ENCODE measurements at places on chromosomes 5 and 9.

- no peak for DNase-seq
Observed at GRCh38 chr5:117504305-117504704, 929.7 kb upstream of the SEMA6A start.

- DNase-seq: no peak
Observed at GRCh38 chr9:135567311-135567710, 5.8 kb downstream of the PAEP start.

GRCh38 chr9:105510024-105510423 is 47.9 kb upstream of the FKTN start:
- no peak for DNase-seq

DNA sequence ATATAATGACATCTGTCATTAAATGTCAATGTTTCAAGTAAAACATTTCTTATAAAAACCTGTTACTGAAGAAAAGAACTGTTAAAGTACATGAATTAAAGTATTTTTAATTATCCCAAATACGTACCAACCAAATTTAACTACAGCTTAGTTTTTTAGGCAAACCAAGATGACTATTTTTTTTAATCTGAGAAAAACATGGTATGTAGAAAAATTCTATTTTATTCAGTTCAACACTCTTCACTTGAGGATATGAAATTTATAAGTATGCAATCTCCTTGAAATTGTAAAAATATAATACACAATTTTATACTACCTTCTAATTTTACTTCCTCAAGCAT is 75.3 kb upstream of the IFNE start:
- no peak for DNase-seq

DNA sequence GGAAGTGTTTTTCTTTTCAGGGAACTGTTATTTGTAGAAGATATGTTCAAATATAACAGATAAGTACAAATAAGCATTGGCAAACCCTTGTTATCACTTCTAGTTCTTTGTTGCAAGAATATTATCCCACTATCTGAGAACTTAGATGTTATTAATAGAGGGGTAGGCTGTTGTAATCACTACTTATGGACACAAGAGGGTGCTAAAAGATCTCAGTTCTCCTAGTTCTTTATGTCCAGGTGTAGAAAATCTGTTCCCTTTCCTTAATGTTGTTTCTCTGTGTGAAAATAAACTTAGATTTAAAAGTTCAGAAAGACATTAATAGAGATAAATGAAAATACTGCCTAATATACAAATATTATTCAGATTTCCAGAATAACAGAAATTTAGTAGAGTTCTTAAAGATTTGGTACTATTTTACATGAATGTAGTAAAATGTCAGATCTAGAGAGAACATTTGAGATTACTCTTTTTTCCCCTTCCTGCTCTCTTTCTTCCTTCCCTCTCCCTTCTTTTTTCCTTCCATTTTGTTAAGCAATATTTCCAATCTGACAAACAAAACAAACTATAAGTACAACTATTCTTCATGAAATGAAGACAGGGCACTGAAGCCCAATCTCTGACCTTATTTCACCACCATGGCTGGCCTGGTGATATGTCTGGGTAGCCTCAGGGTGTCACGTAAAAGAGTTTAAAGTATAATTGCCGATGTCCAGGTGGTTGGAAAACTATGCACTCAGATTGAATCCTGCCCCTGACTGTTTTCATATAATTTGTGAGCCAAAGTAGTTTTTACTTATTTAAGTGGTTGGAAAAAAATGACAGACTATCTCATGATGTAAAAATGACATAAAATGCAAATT is 43.6 kb upstream of the C5orf46 start:
- no peak for DNase-seq

- DNase-seq: no peak
Observed at GRCh38 chr5:179802207-179802883, 4.3 kb downstream of the MGAT4B start.

- DNase-seq: no peak
Observed at GRCh38 chr9:79617395-79617794, 45.6 kb downstream of the TLE4 start.

DNA sequence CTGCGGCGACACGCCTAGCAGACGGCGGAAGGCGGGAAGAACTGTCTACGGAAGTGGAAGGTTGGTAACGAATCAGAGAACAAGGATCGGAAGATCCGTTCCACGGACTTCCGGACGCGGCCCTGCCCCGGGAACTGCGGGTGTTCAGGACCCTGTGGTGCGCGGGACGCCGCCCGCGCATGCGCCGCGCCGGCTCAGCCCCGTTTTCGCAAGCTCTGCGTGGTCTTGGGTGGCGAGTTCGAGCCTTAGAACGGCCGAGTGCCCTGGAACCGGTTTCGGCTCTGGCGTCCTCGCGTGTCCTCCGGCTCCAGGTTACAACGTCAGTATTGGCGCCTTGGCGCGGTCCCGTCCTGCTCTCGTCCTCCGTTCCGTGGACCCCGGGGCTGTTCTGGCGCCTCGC is 515 bp upstream of the RNU6ATAC start:
- no peak for DNase-seq

DNA sequence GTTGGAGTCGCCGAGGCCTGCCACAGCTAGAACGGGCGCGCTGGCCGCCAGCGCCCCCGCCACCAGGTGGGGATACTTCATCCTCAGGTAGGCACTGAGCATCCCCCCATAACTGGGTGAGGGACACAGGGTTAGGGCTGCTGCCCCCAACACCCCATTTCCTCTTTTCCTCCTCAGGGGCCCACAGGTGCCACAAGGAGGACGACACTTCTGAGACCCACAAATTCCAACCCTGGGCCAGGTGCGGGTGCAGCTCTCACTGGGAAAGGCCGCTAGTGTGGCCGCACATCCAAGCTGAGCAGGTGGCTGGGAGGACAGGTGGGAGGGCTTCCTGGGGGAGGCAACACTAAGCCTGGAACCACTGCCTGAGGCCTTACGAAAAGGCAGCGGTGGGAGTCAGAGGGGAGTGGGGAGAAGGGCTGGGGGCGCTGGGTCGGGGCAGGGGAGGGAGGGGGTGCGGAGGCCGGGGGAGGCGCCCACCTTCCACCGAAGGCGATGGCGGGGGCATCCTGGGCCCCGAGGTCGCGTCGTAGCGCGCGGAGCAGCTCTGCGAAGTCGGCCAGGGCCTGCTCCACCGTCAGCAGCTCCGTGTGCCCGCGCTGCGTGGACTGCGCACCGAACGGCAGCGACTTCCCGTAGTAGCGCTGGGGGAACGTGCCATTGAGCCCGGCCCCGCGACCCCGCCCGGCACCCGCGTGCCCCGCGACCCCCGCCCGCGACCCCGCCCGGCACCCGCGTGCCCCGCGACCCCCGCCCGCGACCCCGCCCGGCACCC is 961 bp downstream of the DPP7 start:
- no peak for DNase-seq

DNA sequence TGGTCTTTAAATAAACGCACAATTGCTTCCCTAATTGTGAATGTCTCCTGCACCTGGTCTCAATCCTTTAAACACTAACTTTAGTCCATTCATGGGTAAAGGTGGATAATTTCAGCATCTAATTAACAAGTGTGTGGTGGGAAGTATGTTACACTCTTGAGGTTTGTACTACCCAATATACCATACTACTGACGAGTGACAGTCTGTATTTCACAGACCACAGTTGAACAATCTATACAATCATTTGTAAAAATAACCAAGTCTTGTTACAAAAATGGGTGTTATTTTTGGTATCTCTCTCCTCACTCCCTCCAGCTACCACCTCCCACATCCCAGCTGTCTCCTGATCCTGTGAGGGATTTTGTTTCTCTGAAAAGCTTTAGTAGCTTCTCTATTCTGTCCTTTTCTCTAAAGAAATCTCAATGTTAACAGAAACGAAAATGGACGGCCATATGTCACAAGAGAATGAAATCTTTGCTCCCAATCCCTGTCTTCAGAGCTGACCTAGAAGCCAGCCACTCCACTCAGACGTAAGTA is 62.3 kb upstream of the ZNF366 start:
- no peak for DNase-seq

GRCh38 chr5:83937837-83938236 is 217.2 kb upstream of the HAPLN1 start:
- no peak for DNase-seq

DNA sequence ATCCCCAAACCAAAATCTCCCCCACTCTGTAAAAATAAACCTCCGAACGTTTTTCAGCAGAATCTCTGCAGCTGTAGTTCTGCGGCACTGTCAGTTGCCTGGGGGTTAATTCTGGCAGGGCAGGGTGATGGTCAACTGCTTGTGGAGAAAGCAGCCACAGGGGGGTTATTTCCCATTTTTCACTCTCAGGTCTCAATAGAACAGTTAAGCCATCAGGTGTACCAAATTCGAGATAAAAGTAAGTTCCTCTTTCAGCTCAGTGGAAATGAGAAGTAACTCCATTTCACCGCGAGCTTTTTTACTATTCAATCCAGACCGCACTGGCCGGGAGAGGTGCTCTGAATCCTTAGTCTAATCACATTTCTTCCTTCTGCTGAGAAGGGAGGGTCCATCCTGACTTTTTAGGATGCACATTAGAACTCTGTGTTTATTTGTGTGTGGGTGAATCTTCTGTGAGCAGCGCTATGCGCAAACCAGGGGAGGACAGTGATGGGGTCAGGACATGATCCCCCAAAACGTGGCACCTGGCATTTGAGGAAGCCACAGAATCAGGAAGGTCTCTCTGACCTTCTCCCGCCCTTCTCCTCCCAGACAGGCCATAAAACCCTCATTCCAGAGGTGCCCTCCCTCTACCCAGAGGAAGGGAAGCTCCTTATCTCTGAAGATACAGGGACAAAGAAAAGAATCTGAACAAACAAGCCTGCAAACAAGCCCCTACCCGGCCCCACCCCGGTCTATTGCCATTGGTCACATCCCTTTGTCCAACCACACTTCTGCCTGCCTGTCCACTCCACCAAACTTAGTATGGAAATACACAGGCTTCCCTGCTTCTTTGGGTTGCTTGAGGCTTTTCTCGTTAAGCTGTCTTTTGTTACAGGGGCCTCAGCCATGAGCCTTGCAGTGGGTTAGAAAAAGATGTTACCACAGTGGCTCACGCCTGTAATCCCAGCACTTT is 229.0 kb downstream of the ROR2 start:
- no peak for DNase-seq

DNA sequence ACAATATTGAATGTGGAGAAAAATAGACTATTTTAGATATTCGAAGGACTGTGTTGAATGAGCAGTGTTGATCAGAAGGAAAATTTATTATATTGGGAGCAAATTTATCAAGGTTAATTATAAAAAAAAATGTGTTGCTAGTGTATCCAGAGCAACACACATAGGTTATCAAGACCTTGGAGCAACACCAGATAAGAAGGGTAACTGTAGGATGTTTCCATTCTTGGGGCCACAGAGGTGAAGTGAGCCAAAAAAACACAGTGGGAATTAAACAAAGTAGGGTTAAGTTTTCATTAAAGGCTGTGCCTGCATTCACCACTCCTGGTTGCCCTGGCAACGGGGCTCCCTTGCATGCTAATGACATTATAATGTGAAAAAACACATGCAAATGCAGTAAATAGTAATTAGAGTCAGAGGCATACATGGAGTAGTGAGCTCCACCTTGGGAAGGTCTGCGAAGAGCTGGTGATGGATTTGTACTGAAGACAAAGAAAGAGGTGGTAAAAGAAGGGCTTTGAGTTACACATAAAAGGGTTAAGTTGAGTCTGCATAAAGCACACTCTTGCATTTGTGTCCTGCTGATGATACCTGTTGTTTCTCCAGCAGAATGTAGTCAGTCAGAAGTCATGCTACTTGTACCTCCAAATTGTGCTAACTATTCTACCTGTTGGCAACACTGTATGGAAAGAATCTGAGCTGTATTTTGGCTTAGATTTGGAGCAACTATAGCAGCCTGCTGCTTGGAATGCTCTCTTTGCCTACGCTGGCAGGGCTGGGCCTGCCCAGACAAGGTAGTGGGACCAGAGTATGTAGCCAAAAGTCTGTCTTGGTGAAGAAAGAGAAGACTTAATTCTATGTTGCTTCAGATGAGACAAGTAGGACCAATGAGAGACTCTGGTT is 59.6 kb downstream of the ATG10 start:
- no peak for DNase-seq

DNA sequence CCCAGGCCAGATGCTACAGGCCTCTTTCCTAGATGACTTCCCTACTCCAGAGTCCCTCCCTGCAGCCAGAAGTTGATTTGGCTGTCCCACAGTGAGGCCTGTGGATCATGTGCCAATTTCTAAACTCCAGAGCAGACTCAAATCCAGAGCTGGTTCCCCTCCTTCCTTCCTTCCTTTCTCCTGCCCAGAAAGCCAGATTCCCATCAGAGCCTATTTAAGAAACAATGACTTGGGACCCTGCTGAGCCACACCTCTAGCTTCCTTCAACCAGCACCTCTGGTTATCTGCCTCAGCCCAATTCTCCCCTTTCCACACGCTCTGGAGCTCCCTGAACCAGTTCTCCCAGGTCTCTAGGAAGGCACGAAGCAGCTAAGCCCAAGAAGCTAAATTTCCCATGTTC is 7.2 kb downstream of the FAM219A start:
- no peak for DNase-seq

DNA sequence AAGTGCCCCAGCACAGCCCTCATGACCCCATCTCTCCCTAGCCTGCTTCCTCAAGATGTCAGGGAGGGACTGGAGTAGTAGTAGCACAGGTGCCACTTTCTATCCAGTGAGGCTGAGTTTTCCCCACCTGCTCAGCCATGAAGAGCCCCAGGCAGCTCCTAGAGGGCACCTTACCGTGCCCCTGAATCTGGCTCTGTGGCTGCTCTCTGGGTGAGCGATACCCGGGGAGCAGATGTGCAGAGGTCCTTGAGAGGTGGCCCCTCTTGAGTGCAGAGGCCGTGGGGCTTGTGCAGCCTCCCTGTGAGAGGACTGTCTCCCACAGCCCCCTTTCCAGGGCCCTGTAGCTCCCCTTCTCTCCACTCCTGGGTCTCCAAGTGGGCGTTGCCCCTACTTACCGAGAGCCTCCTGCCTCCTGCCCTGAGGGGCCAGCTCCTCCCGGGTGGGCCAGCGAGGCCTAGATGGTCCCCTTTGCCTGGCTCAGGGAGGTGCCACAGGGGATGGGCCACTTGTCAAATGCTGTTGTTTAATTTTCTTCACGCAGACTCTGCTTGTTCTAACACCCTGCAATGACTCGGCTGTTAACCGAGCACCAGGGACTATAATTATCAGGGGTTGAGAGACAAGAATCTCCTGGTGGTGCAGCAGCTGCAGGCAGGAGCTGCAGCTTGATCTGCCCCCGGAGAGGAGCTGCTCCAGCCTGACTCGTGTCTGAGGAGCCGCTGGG is 29.6 kb upstream of the PITX1 start:
- DNase-seq: no peak

GRCh38 chr5:43606351-43606750 is 3.4 kb downstream of the NNT start:
- no peak for DNase-seq

- DNase-seq: no peak
Observed at GRCh38 chr5:130138406-130139045, 234.3 kb downstream of the CHSY3 start.

GRCh38 chr9:134055981-134056461 is 11.8 kb downstream of the BRD3 start:
- no peak for DNase-seq

- no peak for DNase-seq
Observed at GRCh38 chr5:134566741-134567221, 41.3 kb downstream of the JADE2 start.

DNA sequence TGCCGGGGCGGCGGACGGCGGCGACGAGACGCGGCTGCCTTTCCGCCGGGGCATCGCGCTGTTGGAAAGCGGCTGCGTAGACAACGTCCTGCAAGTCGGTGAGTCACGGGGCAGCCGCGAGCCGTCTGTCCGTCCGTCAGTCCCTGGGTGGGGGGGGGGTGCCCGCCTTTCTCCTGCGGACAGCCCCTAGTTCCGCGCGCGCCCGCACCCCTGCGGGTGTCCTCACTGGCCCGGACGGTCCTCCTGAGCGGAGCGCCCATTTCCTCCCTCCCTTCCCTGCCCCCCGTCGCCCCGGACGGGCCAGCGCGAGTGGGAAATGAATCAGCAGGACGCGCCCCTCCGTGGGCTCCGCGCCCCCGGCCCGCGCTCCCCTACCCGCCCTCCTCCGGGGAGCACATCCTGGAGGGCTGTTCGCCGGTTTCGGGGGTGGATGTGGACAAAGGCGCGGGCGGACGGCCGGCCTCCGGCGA is 828 bp downstream of the ZSWIM6 start:
- no peak for DNase-seq

All from stimulated activated CD8-positive, alpha-beta memory T cell treated with anti-CD3 and anti-CD28 coated beads, Interleukin-15, amount 100 ng/mL, for 24 hours (primary cell).